ENCODE measurements at places on chromosomes 4 and X.

DNA sequence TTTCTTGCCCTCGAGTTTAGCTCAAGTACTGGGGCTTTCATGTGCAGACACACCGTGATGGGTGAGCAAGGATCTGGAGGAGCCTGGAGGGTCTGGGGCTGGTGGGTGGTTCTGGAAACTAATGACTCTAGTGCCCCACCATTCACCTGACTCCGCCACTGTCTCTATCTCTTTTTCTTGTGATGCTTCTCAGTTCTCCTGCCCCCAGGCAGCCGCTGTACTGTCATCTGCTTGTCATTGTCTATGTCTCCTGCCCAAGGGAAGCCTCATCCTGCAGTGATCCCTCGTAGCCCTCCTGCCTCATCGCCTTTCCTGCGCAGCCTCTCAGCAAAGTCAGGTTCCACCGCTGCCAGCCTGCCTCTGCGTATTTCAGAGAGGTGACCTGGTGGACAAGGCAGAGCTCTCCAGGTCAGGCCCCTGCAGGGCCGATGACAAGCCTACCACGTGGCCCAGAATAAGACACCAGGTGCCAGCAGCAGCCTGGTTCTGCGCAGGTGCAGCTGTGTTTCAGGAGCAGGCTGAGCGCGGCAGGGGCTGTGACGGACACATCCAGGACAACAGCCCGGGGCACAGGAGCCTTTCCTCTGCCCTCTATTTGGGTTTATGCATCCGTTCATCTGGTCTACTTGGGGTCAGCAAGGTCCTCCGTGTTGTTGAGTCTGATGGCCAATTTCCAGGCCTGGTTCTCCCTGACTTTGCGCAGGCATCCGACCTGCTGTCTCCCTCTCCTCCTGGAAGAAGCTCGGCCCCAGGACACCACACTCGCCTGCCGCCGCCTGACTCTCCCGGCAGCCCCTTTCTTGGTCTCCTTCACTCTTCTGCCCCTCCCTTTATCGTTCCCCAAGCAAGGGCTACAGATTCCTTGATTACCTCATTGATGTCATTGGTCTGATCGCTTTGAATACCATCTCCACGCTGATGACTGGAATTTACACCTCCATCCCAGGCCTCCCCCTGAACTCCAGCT, 30.9 kb upstream of the CDKN2AIP start:
- H3K4me1 ChIP-seq = no peaks in the 10 kb centered on the region
- no peak overlapping the region for H3K4me3 ChIP-seq
- DNase-seq = no peak
- no peaks in the 10 kb centered on the region for H3K27me3 ChIP-seq
- no peaks in the 10 kb centered on the region for H3K36me3 ChIP-seq
- no peak overlapping the region for H3K27ac ChIP-seq

- H3K27ac ChIP-seq = no peak overlapping the region
- no peaks in the 10 kb centered on the region for H3K4me1 ChIP-seq
- H3K4me3 ChIP-seq = no peak overlapping the region
- no peaks in the 10 kb centered on the region for H3K27me3 ChIP-seq
- H3K36me3 ChIP-seq = no peaks in the 10 kb centered on the region
Observed at GRCh38 chr4:38688676-38689355, 24.8 kb downstream of the KLF3 start.

- H3K27me3 ChIP-seq = no peaks in the 10 kb centered on the region
- no peaks in the 10 kb centered on the region for H3K4me1 ChIP-seq
- no peaks in the 10 kb centered on the region for H3K36me3 ChIP-seq
- DNase-seq = no peak
Observed at GRCh38 chr4:83831588-83831987, 295.7 kb downstream of the GPAT3 start.

DNA sequence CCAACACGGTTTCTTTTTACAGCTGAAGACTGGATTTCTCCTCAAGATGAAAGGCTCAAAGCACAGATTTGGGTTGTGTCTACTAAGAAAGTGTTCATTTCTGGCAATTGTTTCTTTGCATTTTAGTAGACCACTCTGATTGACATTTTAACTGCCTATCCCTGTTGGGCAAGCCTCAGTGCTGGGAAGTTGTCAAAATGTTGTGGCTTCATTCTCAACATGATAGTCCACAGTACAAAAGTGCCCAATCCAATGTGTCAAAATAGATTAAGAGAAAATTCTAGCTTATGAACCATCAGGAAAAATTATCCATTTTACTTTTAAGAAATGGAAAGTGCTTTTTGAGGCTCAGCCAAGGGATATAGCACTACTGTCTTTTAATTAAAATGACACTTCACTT, 323.9 kb upstream of the PRPS2 start:
- no peak for DNase-seq
- no peaks in the 10 kb centered on the region for H3K4me1 ChIP-seq
- no peak overlapping the region for H3K4me3 ChIP-seq
- H3K27ac ChIP-seq = no peak overlapping the region
- no peaks in the 10 kb centered on the region for H3K36me3 ChIP-seq

DNA sequence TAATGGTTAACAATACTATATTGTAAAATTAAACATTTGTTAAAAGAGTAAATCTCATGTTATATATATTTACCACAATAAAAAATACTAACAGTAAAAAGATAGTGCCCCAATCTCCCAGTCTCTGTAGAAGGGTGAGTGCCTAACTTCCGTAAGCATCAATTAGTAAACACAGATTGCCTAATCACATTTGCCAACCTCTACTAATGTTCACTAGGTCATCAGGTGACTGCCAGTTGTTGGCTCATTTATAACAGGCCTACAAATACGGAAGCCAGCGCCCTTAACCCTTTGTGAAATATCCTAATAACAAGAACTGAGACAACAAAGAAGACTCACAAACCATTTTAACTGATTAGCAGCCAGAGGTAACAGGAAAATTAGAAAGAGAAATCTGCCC, 345.1 kb downstream of the INPP4B start:
- DNase-seq = no peak
- no peaks in the 10 kb centered on the region for H3K27me3 ChIP-seq
- no peaks in the 10 kb centered on the region for H3K36me3 ChIP-seq

DNA sequence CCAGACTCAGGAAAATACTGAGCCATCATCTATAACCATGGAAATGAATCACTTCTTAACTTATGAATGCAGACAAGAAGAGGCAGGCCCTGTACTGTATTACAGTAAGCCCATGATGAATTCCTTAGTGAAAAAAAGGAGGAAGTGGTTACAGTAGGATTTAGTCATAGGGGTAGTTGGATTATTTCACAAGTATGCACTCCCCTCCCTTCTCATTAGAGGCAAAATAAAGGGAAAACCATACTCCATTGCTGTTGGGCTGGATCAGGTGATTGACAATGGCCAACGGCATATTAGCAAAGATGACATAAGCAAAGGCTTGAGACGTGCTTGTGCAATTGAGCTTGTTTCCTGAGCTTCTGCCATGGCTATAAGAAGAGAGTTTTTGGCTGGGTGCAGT, 181.1 kb upstream of the PRPS2 start:
- no peak overlapping the region for H3K27ac ChIP-seq
- no peaks in the 10 kb centered on the region for H3K4me1 ChIP-seq
- H3K36me3 ChIP-seq = no peaks in the 10 kb centered on the region
- H3K4me3 ChIP-seq = no peak overlapping the region
- no peaks in the 10 kb centered on the region for H3K27me3 ChIP-seq
- no peak for DNase-seq

- H3K4me3 ChIP-seq = no peak overlapping the region
- no peaks in the 10 kb centered on the region for H3K27me3 ChIP-seq
- H3K4me1 ChIP-seq = no peaks in the 10 kb centered on the region
- DNase-seq = peak; percentile 4
- no peak overlapping the region for H3K27ac ChIP-seq
- H3K36me3 ChIP-seq = no peaks in the 10 kb centered on the region
Observed at GRCh38 chr4:3781193-3781886, 15.2 kb downstream of the ADRA2C start.

DNA sequence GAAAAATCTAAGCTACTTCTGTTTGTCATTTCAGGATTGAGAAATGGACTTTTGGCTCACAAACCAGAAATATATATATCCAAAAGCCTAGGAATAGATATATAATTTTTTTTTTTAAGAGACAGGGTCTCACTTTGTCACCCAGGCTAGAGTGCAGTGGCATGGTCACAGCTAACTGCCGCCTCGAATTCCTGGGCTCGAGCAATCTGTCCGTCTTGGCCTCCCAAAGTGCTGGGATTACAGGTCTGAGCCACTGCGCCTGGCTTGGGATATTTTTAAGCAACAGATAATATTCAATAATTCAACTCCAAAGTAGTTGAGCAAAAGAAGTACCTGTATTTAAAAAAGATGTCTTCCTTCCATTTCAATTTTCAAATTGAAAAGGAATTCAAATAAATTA, 112.5 kb downstream of the C4orf51 start:
- no peaks in the 10 kb centered on the region for H3K36me3 ChIP-seq
- DNase-seq = no peak
- H3K4me1 ChIP-seq = no peaks in the 10 kb centered on the region
- H3K27me3 ChIP-seq = no peaks in the 10 kb centered on the region

DNA sequence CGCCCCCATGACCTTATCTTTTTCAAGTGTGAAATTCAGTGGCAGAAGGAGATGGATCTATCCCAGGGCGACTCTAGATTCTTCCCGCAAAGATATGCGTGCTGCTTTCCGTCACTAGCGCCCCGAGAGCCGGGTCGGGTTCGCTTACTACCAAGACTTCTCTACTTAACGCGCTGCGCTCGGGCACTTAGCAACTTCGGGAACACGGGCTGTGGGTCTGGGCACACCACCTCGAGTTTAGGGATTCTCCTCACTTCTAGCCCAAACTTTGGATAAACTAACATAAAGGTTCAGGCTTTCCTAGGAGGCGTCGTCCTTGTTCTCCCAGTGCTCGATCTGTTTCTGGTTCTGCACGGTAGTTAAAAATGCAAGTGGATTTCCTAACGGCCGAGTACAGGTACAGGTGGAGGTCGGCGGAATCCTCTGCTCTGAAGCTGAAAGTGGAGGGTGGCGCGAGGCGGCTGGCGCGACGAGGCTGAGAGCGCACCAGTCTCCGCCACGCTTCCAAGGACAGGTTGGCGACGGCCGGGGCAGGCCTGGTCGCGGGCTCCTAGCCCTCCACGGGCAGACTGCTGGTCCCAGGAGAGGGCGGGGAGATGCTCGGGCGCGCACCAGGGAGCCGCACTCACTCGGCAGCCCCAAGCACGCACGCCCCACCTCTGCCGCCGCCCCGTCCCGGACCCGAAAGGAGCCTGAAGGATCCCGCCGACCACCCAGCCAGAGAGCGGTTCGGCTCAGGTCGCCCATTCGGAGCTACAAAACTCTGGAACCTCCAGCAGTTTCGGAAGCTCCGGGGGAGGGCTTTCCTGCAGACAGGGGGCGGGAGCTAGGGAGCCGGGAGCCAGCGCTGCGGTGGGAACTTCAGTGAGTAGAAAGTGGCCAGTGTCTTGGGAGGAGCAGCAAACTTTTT, 100.8 kb upstream of the TENM3 start:
- no peak overlapping the region for H3K27ac ChIP-seq
- no peaks in the 10 kb centered on the region for H3K36me3 ChIP-seq
- no peaks in the 10 kb centered on the region for H3K4me1 ChIP-seq
- DNase-seq = no peak

DNA sequence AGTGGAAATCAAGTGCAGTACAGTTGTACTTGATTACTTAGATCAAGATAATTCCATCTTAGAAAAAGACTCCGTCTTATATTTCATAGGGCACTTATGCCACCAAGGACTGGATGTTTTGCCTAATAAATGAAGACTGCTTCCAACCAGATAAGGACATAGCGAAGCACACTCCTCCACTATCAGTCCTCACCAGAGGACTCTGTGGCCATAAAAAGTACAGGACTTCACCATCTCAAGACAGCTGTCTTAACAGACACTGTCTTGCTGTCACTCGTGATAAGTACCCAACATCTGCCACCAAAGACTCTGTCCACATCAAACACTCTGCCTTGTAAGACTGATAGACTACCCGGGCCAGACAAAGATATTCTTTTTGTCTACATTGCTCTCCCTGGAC, 352.0 kb downstream of the TRAM1L1 start:
- H3K27ac ChIP-seq = no peak overlapping the region
- no peak for DNase-seq
- H3K4me3 ChIP-seq = no peak overlapping the region

GRCh38 chr4:148415500-148415899, 26.7 kb downstream of the NR3C2 start:
- H3K27me3 ChIP-seq = no peaks in the 10 kb centered on the region
- H3K27ac ChIP-seq = no peak overlapping the region
- DNase-seq = no peak
- H3K4me1 ChIP-seq = no peaks in the 10 kb centered on the region
- H3K4me3 ChIP-seq = no peak overlapping the region

DNA sequence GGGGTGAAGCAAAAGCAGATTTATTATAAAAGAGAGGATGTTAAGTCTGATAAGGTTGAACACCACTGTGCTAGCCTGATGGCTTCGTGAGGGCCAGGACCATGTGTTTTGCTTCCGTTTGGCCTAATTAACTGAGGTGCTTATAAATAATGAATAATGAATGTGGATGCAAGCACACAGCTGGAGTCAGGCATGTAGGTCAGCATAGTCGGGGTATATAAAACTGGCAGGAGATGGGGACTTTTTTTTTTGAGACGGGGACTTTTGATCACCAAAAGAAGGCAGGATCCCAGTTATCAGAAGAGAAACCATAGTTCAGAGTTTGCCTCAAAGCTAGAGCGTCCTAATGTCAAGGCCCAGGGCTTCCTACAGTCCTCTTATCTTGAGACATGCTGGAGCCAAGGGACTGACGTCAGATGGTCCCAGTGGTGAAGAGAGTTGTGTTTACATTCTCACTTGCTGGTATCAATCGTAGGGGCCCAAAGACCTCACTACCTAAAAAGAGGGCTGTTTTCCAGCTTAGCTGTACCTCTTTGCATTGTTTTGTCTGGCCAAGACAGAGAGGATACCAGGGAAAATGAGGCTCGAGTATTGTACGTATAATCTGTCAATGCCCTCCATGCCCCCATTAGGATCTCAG, 50.4 kb downstream of the RTL9 start:
- H3K4me3 ChIP-seq = no peak overlapping the region
- peaks cover 3% of the 10 kb centered on the region for H3K4me1 ChIP-seq
- H3K36me3 ChIP-seq = no peaks in the 10 kb centered on the region
- no peak for DNase-seq
- H3K27ac ChIP-seq = no peak overlapping the region

DNA sequence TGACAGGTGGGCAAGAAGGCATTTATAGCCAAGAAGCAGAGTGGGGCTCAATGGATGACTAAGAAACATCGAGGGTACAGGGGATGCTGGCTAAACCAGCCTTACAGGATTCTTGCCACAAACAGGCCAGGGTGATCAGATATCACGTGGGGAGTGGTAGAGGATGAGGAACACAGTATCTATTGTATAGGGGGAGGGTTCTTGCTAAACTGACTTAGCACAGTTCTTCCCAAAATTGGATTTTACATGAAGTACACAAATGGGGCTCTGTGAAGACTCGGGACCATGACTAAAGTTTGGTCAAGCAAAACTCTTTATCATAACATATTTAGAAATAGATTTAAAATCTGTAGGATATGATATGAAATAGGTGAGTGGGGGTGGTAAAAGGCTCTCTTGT, 144.0 kb upstream of the ATOH1 start:
- no peak for DNase-seq
- H3K27ac ChIP-seq = no peak overlapping the region
- H3K27me3 ChIP-seq = no peaks in the 10 kb centered on the region
- no peaks in the 10 kb centered on the region for H3K36me3 ChIP-seq
- no peaks in the 10 kb centered on the region for H3K4me1 ChIP-seq

GRCh38 chr4:141643557-141643956, 7.2 kb downstream of the IL15 start:
- no peak overlapping the region for H3K27ac ChIP-seq
- no peak for DNase-seq
